Endothelial cell of umbilical vein (primary cell): ENCODE measurements at places on chromosomes 3 and 15. TPM values are rescaled to one million over a fixed set of nuclear protein-coding genes. Genes with fewer than 3 reads are reported as not detected.

The EDEM1 gene
- 61.1 and 65.4 TPM in 2 replicates for total RNA-seq

The STRIT1 gene
- total RNA-seq: not detected in 2 replicates

The HCLS1 gene
- 63.5 and 68.5 TPM in 2 replicates for total RNA-seq

The HGD gene
- 0.22 and 0.44 TPM in 2 replicates for total RNA-seq

The TERC gene
- 6.1 and 10.0 TPM in 2 replicates for total RNA-seq

DNA sequence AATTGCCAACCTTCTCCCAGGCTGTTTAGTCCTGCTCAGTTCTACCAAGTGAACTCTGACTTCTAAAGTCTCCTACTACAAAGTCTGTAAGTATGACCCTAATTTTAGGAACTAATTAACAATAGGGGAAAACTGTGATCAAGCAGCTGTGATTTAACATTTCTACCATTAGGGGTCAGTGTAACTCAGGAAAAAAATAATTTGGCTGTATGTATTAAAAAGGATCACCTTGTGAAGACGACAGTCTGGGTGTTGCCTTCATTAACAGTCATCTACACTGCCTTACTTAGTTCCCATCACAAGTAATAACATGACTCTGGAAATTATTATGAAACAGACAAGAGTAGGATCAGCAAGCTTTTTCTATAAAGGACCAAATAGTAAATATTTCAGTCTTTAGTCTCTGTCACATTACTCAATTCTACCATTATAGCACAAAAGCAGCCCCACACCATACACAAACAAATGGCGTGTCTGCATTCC is 4.2 kb upstream of the NPHP3 start:
- H3K4me1 ChIP-seq: peaks cover 8% of the 10 kb centered on the region
- H3K4me3 ChIP-seq: no peak overlapping the region
- no peak overlapping the region for H3K27ac ChIP-seq
- peaks cover 17% of the 10 kb centered on the region for H3K27me3 ChIP-seq

GRCh38 chr15:70160803-70161565 is 63.3 kb upstream of the TLE3 start:
- H3K27me3 ChIP-seq: no peaks in the 10 kb centered on the region
- H3K27ac ChIP-seq: no peak overlapping the region
- no peaks in the 10 kb centered on the region for H3K36me3 ChIP-seq
- H3K4me1 ChIP-seq: no peaks in the 10 kb centered on the region
- H3K4me3 ChIP-seq: no peak overlapping the region

- no peak overlapping the region for H3K27ac ChIP-seq
- no peaks in the 10 kb centered on the region for H3K36me3 ChIP-seq
- H3K4me1 ChIP-seq: no peaks in the 10 kb centered on the region
Measured at GRCh38 chr3:114671741-114672510, 378.1 kb downstream of the TIGIT start.

- no peak overlapping the region for H3K27ac ChIP-seq
- no peaks in the 10 kb centered on the region for H3K27me3 ChIP-seq
- H3K36me3 ChIP-seq: no peaks in the 10 kb centered on the region
- peaks cover 18% of the 10 kb centered on the region for H3K4me1 ChIP-seq
- H3K4me3 ChIP-seq: no peak overlapping the region
Measured at GRCh38 chr15:73930790-73931281, 4.6 kb downstream of the LOXL1 start.

DNA sequence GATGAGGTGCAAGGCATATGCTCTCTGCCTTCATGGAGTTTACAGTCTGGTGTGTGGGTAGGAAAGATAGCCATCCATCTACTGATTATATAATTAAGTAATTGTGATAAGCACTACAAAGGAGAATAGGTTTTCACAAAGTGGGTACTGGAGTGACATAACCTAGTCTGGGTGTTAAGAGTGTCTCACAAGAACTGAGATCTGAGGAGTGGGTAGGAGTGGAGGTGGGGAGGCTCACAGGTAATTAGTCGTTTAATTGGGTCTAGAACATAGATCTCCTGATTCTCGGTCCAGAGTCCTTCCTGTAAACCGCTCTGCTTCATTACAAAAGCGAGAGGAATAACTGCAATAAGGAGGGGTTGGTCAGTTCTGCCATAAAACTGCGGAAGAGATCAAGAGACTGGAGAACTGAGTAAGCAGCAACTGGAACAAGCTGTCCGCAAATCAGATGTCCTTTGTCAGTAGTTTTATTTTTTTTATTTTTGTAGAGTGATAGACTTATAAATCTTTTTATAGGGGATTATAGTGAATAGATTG is 2.2 kb downstream of the NEO1 start:
- H3K36me3 ChIP-seq: no peaks in the 10 kb centered on the region
- no peak overlapping the region for H3K4me3 ChIP-seq
- H3K4me1 ChIP-seq: peaks cover 8% of the 10 kb centered on the region

GRCh38 chr3:167480748-167481147 is 6.9 kb upstream of the SERPINI2 start:
- no peaks in the 10 kb centered on the region for H3K4me1 ChIP-seq
- H3K4me3 ChIP-seq: no peak overlapping the region
- DNase-seq: no peak
- H3K36me3 ChIP-seq: no peaks in the 10 kb centered on the region

DNA sequence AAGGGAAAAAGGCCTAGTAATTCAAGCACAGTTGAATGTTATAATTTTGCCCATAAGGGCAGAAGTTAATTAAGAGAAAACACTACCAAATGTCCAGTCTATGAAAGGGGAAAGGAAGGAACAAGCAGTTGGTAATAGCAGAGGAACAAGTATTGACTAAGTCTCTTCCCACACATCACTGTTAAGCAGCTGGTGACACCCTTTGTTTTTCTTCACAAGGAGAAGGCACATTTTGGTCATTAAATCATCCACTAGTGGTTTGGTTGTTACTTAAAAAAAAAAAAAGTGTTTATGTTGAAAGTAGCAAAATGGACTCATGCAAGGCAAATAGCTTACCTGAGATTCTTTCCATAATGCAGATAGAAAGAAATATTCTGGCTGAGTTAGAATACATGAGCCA is 321.4 kb upstream of the NECTIN3 start:
- H3K27ac ChIP-seq: no peak overlapping the region
- no peak overlapping the region for H3K4me3 ChIP-seq
- no peaks in the 10 kb centered on the region for H3K36me3 ChIP-seq
- DNase-seq: no peak
- H3K27me3 ChIP-seq: peaks cover 3% of the 10 kb centered on the region
- no peaks in the 10 kb centered on the region for H3K4me1 ChIP-seq

GRCh38 chr3:181940703-181941102 is 229.0 kb downstream of the SOX2 start:
- DNase-seq: no peak
- H3K27ac ChIP-seq: no peak overlapping the region
- H3K36me3 ChIP-seq: no peaks in the 10 kb centered on the region

- DNase-seq: peak; percentile 59
- H3K4me3 ChIP-seq: no peak overlapping the region
Measured at GRCh38 chr3:66473181-66473580, 27.6 kb downstream of the LRIG1 start.

GRCh38 chr3:186189492-186189891 is 80.6 kb upstream of the ETV5 start:
- no peak overlapping the region for H3K4me3 ChIP-seq
- no peak overlapping the region for H3K27ac ChIP-seq
- no peaks in the 10 kb centered on the region for H3K4me1 ChIP-seq
- no peaks in the 10 kb centered on the region for H3K36me3 ChIP-seq
- no peak for DNase-seq

GRCh38 chr3:52061121-52061910 is 4.9 kb upstream of the DUSP7 start:
- H3K4me3 ChIP-seq: no peak overlapping the region
- DNase-seq: no peak
- peaks cover 18% of the 10 kb centered on the region for H3K4me1 ChIP-seq
- H3K27ac ChIP-seq: no peak overlapping the region
- H3K36me3 ChIP-seq: no peaks in the 10 kb centered on the region
- H3K27me3 ChIP-seq: no peaks in the 10 kb centered on the region

- H3K27me3 ChIP-seq: no peaks in the 10 kb centered on the region
- no peaks in the 10 kb centered on the region for H3K4me1 ChIP-seq
- H3K4me3 ChIP-seq: no peak overlapping the region
- no peak for DNase-seq
- H3K27ac ChIP-seq: no peak overlapping the region
Measured at GRCh38 chr15:85550283-85550682, 169.9 kb downstream of the AKAP13 start.

GRCh38 chr15:68781766-68782588 is 38.7 kb downstream of the ANP32A start:
- no peaks in the 10 kb centered on the region for H3K27me3 ChIP-seq
- H3K36me3 ChIP-seq: peaks cover 40% of the 10 kb centered on the region
- peak overlapping the region; percentile 68 for H3K27ac ChIP-seq
- H3K4me3 ChIP-seq: no peak overlapping the region

DNA sequence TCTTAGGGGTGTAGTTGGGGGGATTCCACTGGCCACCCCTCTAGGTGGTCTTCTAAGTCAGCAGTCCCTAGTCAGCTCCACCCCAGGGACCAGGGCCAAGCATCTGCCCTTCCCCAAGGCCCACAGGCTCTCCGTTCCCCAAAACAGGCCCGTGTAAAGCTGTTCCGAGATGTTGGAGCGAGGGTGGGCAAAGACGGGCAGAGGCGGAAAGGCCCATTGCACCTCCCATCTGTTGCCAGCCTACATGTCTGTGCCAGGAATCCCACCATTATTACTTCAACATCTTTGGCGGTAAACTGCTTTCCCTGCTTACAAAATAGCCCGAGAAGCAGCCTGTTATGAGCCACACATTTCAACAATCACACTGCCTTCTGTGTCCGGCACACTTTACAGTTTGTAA is 1.9 kb upstream of the ATP2B2 start:
- H3K4me1 ChIP-seq: no peaks in the 10 kb centered on the region
- H3K36me3 ChIP-seq: no peaks in the 10 kb centered on the region
- H3K4me3 ChIP-seq: no peak overlapping the region
- no peak overlapping the region for H3K27ac ChIP-seq

DNA sequence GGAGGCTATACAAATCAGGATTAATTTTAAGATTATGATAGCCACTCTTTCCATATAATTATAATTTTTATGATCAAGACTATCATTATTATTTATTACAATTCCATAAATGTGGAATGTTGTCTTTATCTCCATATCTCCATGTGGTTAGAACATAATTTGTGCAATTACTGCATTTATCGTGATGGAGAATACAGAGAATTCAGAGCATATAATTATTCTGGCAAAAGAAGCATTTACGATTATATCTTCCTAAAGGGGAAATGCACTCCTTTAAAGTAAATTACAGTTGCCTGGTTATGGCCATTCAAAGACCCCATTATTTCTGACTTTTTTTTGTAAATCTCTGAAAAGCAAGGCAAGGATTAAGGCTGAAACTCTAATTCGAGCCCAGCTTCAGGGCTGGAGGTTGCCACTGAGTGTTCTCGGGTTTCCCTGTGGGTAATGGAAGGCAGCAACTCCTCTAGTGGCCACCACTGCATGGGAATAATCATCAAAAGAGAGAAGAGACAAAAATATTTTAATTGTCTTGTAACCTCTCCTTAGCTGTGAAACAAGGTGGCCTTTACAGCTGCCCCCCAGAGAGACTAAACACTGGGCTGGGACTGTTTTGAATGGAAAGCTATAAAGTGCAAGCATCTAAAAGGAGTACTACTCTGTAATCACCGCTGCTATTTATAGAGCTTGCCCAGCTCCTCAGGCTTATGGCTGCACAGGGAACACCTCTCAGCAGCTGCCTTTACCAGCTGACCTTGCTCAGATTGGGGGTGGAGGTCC is 59.8 kb upstream of the PRTG start:
- no peaks in the 10 kb centered on the region for H3K4me1 ChIP-seq
- DNase-seq: no peak
- no peak overlapping the region for H3K4me3 ChIP-seq
- H3K36me3 ChIP-seq: no peaks in the 10 kb centered on the region

- no peak overlapping the region for H3K4me3 ChIP-seq
- no peak for DNase-seq
- H3K4me1 ChIP-seq: no peaks in the 10 kb centered on the region
- H3K27me3 ChIP-seq: no peaks in the 10 kb centered on the region
Measured at GRCh38 chr3:36455406-36455805, 75.1 kb downstream of the STAC start.

DNA sequence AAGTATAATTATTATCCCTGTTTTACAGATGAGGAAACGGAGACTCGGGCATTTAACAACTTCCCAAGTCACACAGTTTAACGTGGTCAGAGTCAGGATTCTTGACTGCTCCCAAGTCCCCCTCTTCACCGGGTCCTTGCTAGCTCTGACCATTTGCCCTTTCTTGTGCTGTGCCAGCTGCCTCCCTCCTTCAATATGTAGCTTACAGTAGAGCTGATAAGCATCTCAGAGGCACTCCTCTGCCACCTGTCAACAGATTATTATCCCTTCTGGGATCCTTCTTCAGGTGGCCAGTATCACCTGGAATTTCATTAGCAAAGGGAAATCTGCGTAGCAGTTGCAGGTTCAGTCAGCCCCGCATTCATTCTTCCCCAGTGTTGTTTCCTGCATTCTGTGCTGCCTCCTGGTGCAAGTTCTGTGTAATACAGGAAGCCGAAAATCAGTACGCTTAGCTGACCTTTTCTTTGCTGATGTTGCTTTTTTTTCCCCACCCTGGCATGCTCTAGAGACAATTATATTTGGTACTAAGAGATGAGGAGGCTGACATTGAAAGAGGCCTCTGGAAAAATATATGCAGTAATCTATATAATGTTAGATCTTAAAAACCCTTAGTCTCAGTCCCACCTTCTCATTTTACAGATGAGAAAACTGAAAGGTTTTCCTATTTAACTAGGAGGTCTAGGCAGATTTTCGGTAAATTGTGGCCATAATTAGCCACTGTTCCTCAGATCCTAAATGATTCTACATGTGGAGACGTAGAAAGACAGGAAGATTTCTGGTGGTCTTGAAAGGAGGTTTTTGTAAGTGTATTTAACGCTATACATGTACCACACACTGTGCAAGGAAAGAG is 24.8 kb downstream of the TMOD2 start:
- peak; percentile 65 for DNase-seq
- H3K36me3 ChIP-seq: no peaks in the 10 kb centered on the region
- no peak overlapping the region for H3K4me3 ChIP-seq
- H3K4me1 ChIP-seq: no peaks in the 10 kb centered on the region
- H3K27ac ChIP-seq: no peak overlapping the region

- no peaks in the 10 kb centered on the region for H3K4me1 ChIP-seq
- H3K27me3 ChIP-seq: no peaks in the 10 kb centered on the region
- H3K4me3 ChIP-seq: no peak overlapping the region
- DNase-seq: no peak
Measured at GRCh38 chr3:177983320-177983719, 552.9 kb upstream of the KCNMB2 start.

GRCh38 chr3:88434001-88434400 is 284.2 kb downstream of the C3orf38 start:
- DNase-seq: no peak
- H3K4me3 ChIP-seq: no peak overlapping the region
- no peak overlapping the region for H3K27ac ChIP-seq
- H3K27me3 ChIP-seq: no peaks in the 10 kb centered on the region
- no peaks in the 10 kb centered on the region for H3K36me3 ChIP-seq
